Stimulated activated CD8-positive, alpha-beta memory T cell treated with anti-CD3 and anti-CD28 coated beads, Interleukin-2, amount 100 ng/mL, for 1 hour (primary cell): ENCODE measurements at places on chromosomes 11 and 22.

DNA sequence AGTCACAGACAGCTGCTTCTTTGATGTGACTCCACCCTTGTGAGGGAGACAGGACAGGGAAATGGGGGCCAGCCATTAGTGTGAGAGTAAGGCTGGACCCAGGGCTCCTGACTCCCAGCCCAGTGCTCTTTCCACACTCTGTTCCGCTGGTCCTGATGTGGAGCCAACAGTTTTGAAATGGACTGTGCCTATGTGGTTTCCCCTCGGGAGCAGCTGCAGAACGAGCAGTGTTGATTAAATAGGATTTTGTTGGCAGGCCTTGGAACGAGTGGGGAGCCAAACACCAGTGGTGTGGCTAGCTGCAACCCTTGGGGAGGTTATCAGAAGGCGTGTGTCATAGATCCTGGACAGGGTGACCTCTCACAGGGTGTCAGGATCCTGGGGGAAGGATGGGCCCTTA is 66.5 kb upstream of the AMPD3 start:
- no peak for DNase-seq

DNA sequence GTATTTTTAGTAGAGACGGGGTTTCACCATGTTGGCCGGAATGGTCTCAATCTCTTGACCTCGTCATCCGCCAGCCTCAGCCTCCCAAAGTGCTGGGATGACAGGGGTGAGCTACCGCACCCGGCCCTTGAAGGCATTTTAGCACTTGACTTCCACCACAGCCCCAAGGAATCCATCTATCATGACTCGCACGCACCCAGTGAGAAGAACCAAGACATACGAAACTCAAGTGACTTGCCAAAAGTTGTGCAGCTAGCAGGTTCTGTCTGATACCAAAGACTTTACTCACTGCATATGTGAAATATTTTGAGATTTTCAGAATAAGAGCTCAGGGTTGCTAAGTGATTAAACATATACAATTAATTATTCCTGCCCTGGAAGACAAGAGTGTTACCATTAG is 21.0 kb downstream of the FLI1 start:
- DNase-seq, result no peak

DNA sequence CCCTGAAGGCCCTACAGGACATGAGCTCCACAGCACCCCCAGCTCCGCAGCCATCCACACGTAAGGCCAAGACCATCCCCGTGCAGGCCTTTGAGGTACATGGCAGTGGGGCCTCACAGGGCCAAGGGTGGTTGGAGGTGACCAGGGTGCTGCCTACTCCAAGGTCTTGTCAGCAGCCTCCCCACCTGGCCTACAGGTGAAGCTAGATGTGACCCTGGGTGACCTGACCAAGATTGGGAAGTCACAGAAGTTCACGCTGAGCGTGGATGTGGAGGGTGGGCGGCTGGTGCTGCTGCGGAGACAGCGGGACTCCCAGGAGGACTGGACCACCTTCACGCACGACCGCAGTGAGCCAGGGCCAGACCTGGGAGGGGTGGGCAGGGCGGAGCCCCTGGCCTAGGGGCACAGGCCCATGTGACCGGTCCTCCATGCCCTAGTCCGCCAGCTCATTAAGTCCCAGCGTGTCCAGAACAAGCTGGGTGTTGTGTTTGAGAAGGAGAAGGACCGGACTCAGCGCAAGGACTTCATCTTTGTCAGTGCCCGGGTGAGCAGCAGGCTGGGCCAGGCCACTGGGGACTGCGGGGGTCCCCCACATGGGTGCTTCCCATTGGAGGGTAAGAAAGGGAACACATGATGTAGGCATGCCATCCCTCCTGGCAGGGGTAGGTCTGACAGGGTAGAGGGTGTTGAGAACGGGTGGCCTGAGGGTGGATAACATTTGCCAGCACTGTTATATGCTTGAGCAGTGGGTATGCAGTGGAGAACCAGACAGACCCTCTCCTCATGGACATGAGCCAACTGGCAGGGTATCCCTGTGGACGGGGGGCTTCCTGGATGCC is 5.6 kb downstream of the INPPL1 start:
- DNase-seq, result no peak

GRCh38 chr22:30884211-30885000 is 84.2 kb downstream of the MORC2 start:
- no peak for DNase-seq

DNA sequence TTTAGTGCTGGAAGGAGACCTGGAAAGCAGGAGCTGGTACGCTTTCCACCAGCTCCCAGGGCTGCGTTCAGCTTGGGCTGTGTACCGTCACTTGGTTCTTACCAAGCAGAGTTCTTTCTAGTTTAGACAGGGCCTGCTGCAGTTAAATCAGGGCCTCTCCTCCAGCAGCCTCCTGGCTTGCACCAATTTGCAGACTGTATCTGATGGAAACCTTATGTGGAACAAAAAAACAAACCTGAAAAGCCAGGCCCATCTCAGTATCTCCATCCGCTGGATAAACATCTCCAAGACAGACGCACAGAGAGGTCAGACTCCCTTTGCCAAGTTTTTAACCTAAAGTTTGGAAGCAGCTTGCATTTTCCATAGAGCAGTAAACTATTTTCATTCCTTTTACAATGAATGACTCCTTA is 288.6 kb upstream of the SORL1-AS1 start:
- DNase-seq, result no peak

- DNase-seq, result no peak
Measured at GRCh38 chr22:46049726-46050450, 72.9 kb upstream of the WNT7B start.

- no peak for DNase-seq
Measured at GRCh38 chr11:23127706-23128105, 267.4 kb upstream of the CCDC179 start.

GRCh38 chr11:72690166-72690565 is 15.9 kb upstream of the PDE2A start:
- no peak for DNase-seq

GRCh38 chr11:119480380-119481020 is 57.5 kb upstream of the THY1 start:
- no peak for DNase-seq

GRCh38 chr11:117794772-117795629 is 2.0 kb downstream of the DSCAML1 start:
- DNase-seq, result no peak

- no peak for DNase-seq
Measured at GRCh38 chr22:30176431-30176830, 70.1 kb downstream of the LIF start.

DNA sequence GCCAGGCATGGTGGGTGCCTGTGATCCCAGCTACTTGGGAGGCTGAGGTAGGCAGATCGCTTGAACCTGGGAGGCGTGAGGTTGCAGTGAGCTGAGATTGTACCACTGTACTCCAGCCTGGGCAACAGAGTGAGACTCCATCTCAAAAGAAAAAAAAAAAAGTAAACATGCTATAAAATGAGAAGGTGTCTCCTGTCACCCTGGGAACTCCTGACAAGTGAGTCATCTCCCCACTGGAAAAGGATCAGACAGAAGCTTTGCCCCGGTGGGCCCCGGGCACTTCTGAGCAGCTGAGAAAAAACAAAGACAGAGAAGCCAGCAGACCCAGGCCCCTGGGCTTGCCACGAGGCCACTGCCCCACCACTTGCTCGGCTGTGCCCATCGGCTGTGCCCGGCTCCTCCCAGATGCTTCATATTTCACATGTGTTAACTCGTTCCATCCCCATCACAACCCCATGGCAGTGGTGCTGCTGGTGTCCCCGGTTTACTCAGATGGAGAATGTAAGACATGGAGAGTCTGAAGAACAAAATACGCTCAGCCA is 22.3 kb downstream of the TTLL1 start:
- no peak for DNase-seq

- DNase-seq, result peak; percentile 25
Measured at GRCh38 chr22:45318558-45319323, 9.0 kb downstream of the FAM118A start.

GRCh38 chr22:22772396-22772795 is 115.2 kb upstream of the IGLL5 start:
- no peak for DNase-seq

- DNase-seq, result no peak
Measured at GRCh38 chr11:77062924-77063323, 3.8 kb upstream of the CAPN5 start.
